ENCODE measurements at places on chromosomes 4 and X.

GRCh38 chr4:136725286-136726081 is 806.8 kb downstream of the PCDH18 start:
- DNase-seq = no peak

- no peak for DNase-seq
Observed at GRCh38 chrX:41481264-41482109, 34.3 kb downstream of the NYX start.

- DNase-seq = no peak
Observed at GRCh38 chr4:18042754-18043153, 21.2 kb upstream of the LCORL start.

DNA sequence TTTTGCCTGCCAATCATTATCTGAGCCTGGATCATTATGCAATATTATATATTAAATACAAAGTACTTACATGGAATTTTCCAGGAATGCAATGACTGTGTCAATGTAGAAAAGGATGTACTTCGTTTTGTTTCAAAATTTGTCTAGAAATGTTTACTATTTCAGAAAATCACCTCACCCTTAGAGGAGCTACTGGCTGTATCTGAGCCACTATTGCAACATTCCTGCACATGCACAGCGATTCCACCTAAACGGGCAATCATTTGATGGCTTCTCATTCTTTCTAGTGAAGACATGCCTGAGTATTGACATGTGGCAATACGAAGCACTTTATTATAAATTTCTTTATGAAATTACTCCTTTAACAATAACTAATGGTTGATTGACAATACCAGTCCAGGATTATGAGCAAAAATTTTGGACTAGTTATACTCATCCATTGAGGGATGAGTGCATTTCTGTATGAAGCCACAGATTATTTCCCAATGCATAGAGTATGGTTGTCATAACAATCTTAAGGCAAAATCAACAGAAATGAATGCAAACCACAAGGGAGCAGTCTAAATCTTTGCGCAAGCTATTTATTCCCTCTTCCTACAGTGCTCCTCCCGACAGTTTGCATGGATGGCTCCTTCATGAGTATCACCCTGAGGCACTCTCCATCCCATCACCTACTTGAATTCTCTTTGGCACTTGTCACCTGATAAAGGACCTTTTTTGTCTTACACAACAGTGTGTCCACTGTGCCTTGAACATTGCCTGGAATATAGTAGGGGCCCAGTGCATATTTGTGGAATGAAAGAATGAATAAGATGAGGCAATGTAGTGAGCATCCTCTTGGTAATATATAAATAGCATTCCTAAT is 35.8 kb upstream of the MMAA start:
- DNase-seq = no peak

DNA sequence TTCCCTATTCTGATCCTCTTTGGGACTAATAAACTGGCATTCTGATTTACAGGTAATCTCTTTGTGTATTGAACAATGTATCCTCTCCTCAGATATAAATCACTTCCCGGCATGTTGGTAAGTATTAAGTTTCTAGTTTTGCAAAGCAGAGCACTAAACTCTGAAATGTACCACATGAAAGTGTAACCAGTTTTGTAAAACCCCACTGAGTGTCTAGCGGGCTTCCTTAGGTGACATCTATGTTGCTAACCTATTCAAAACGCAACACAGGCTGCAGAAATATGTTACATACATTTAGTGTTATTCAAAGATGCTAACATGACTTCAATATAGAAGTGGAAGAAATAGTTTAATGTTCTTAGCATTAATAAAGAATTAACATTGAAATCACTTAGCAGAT is 25.2 kb downstream of the DNAJB14 start:
- DNase-seq = no peak

DNA sequence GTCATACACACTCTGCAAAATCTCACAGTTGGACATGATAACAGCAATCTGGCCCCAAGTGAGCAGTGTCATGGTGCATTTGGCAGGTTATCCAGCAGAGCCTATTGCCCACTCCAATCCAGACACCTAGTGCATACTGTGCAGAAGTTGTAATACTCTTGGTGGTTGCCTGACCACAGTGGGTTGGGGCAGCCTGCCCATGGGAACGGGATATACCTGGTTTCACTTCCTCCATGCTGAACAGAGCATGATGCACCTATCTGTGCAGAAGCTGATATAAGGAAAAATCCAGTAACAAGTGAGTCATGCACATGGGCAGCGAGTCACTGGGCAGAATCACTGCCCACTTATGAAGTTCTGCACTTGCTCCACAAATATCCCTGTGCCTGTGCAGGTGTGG is 105.3 kb upstream of the IGSF1 start:
- no peak for DNase-seq

- no peak for DNase-seq
Observed at GRCh38 chrX:3549411-3549911, 164.0 kb downstream of the PRKX start.

DNA sequence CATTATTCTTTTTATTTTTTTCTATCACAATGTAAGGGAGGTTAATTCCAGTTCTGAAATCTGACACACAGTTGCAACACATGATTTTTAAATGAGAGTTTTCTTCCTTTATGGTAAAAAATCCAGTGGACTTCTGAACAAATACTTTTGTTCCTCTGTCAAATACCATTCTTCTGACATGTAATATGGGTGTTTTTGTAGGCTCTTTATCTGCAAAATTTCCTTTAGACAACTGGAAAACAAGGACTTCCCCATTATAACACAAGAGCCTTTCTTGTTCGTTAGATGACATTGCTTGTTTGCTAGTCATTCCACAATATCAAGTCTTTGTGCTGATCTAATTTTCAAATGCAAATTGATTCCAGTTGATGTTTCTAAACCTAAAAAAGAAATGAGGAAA is 7.7 kb downstream of the FANCB start:
- no peak for DNase-seq

DNA sequence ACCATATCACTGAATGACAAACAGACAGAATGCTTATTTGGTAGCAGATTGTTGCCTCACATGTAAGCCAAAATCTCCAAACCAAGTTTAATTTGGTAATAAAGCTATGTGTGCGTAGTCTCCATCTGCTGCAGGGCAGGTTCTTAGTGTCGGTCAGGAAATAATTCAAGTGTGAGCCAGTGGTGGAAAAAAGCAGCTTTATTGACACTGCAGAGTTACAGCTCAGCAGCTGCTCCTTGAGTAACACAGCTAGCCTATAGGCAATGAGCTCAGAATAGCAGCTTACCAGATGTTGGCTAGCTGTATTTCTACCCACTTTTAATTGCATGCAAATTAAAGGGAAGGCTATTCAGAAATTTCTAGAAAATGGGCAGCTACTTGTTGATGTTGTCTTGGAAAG is 757.8 kb upstream of the HS3ST1 start:
- DNase-seq = no peak

DNA sequence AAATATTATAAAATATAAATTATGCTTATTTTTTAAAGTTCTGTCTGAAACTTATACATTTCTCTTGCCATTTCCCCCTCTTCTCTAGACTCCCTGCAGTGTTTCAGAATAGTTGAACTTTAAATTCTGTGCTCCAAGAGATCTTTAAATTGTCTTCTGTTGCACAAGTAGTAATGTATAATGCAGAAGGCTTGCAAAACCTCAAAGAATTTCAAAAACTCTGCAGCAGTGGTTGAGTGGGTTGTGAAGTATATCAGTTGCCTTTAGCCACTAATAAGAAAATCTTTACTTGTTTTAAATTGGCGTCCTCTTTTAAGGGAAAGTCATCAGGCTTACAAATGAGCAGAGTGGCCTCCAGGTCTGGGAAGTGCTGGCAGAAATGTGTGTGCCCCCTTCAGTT is 1153.3 kb upstream of the PABPC4L start:
- no peak for DNase-seq

DNA sequence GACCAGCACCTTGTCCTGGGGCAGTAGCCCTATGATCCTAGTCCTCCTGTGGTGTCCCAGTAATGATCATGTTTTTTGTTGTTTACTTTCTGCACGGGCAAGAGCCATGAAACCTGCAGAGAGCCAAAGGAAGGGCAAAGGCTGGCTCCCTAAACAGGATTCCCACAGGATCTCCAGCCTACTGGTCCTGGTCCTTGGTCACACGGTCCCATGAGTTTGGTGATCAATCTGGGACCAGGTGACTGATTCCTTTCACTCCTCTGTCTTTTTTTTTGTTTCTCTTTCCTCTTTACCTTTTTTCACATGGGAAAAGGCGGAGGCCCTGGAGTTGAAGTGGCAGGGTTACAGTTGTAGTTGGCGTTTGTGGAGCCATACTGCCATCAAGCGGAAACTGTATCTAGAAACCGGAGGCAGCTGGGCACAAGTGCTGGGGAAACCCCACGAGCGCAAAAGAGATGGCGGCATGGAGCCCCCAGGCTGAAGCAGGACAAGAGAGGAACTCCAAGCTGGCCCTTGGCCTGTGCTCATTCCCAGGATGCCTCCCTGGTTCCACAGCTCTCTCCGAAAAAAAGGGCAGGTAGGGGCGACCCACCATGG is 34.6 kb downstream of the NBDY start:
- DNase-seq = no peak

GRCh38 chr4:102828497-102828808 is 1.1 kb upstream of the UBE2D3 start:
- DNase-seq = no peak

DNA sequence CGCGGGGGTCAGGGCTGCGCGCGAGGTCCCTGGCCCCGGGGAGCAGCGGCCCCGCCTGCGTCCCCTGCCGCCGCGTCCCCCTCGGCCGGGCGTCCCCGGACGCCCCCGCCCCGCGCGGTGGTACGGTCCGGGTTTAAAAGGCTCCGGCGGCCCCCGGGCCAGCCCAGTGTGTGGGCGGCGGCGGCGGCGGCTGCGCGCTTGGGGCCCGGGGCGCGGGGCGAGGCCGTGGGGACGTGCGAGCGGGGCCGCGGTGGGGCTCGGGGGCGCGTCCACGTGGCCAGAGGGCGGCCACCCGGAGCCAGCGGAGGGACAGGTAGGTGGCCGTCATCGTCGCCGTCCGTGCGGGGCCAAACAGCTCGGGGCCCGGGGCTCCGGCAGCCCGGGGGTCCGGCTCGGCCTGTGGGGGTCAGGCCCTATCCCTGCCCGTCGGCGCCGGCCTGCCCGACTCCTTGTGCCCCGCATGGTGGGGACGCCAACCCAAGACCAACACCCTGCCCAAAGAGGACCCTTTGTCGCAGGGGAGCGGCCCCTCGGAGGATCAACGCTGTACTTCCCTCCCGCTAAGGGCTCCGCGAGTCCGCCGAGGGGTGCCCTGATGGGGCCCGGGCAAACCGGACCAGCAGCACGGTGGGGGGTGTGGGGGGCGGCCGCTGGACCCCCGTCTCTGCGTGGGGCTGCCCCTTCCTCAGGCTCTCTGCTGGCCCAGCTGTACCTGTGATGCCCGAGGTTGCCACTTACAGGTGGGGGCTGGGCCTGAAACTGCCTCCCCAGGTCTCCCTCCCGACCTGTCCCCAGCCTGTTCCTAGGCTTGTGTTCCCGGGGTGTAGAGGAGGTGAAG is at the start of gene PLXNA3:
Gene PLXNA3 (plus strand): TSS at position 166 of the 838 bp plus-strand sequence. CDS start 1,903 bp downstream, outside the sequence.
- DNase-seq = peak; percentile 61

GRCh38 chr4:10082047-10082446 is 34.6 kb downstream of the WDR1 start:
- DNase-seq = no peak

- DNase-seq = no peak
Observed at GRCh38 chr4:26342328-26343037, 21.7 kb downstream of the RBPJ start.

DNA sequence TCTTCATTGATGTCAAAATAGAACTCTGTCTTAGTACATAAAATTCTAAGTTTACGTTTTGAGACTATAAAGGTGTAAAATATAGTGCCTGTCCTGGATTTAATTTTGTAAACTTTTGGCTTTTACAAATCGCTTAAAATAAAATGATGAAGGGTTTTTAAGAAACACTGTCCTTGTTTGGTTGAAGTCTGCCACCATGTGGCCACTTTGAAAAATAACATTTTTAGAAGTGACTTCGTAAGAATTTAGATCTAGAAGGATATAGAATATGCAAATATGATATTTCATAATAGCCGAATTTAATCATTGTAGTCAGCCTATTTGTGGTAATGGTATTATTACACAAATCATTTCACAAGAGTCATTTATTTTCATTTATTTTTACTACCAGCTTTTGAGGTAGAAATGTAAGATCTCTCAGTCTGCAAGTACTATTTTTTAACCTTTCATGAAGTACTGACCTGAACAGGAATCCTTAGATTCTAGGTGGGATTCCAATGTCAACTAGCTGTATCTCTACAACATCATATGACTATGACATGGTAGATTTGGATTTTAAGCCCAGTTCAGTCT is 31.0 kb upstream of the FAT4 start:
- no peak for DNase-seq

DNA sequence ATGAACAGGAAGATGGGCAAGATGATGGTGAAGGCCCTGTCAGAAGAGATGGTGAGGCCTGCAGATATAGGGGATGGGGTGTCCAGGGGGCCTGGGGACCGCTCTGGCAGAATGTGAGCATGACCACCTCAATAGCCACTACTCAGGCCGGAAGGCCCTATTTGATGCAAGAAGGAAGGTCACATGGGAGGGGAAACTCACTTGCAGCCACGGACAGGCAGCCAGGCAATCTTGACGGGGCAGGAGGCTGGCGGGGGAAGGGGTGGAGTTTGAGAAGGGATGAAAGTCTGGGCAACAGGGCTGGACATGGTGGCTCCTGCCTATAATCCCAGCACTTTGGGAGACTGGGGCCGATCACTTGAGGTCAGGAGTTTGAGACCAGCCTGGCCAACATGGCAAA is 8.8 kb downstream of the SASH3 start:
- DNase-seq = no peak

DNA sequence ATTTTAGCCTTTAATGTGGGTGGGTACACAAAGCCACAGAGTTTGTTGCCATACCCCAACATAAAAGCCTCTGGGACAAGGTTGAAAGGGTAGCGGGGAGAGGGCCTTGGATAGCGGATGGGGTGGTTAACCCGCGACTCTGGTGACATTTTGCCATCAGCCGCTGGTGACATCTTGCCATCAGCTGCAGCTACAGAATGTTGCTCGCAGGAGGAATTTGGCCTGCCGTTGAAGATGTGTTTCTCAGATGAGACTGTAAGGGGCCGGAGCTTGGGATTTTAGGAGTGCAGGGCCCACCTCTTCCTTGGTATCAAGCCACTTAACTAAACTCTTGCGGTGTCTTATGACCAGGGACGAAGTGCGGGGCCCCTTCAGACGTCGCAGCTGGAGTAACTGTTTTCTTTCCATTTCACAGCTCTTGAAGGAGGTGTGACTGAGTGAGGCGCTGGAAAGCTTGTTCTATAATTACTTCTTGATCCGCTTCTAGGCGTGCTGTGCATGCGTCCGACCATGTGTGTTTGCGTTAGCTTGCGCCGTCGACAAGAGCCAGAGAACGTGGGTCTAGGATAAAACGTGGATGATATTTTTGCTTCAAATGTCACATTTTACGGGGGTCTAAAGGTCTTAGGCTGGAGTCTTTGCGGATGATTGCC is 820 bp upstream of the RASL11B start:
- no peak for DNase-seq

Data from activated T-cell treated with anti-CD3 and anti-CD28 coated beads for 1 hour (primary cell).